ENCODE measurements at places on chromosomes 3 and 15. TPM values are rescaled to one million over a fixed set of nuclear protein-coding genes. Genes with fewer than 3 reads are reported as not detected.

DNA sequence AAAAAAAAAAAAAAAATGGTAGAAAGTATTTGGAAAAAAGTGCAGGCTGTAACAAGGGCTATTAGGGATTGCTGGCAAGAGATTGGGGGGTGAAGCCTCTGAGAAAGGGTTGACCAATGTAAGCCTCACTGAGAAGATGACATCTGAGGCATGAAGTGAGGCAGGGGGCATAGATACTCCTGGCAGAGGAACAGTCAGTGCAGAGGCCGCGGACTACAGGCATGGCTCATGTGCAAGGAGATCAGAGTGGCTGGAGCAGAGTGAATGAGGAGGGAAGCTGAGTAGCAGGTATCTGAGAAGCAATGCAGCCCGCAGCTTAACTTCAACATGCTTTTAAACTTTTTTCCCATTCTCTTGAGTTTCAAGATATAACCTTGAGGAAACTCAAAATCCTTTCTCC, 5.4 kb downstream of the FBXL22 start:
- no peak for DNase-seq

LRTM1 gene
- total RNA-seq: not detected

GRAMD2A gene
- not detected for total RNA-seq

C3orf80 gene
- total RNA-seq: not detected

DNA sequence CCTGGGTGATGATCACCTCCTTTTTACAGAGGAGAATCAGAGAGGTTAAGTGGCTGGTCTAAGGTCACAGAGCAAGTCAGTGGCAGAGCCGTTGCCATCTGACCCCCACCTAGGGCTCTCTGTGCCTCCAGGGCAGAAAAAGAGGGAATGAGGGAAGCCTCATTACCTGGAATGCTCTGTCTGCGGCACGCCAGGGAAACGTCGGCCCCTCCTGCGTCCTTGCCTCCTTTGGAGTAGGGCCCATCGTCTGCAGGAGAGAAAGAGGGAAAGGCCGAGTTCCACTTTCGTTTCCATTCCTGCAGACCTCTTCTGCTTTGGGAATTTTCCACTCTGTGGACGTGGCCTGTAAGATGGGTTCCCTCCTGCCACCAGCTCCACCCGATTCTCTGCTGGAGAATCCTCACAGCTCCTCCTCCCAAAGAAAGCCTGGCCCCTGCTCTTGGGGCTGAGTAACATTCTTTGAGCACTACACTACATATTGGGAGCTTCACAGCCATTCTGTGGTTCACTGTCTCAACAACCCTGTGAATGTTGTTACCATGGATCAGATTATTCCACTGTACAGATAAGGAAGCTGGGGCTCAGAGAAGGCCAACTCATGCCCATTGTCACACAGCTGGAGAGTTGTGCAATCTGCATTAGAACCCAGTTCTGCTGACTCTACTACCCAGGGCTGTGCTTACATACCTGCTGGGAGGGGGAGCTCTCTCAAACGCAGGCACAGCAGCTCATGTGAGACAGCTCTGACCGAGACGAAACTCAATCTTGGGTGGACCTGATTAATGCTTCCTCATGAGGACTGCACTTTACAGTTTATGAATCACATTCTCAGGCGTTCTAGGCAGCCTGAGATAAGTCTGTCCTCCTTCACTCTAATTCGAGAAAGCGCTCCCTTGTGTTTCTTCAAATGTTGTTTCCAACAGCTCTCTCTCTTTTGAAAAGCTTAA, 14.2 kb downstream of the GRIP2 start:
- peak; percentile 76 for DNase-seq

SERINC4 gene
- not detected for total RNA-seq

- no peak for DNase-seq
Measured at GRCh38 chr15:99717161-99718009, 15.9 kb downstream of the LYSMD4 start.

SLC2A2 gene
- 0.26 TPM for total RNA-seq

DNA sequence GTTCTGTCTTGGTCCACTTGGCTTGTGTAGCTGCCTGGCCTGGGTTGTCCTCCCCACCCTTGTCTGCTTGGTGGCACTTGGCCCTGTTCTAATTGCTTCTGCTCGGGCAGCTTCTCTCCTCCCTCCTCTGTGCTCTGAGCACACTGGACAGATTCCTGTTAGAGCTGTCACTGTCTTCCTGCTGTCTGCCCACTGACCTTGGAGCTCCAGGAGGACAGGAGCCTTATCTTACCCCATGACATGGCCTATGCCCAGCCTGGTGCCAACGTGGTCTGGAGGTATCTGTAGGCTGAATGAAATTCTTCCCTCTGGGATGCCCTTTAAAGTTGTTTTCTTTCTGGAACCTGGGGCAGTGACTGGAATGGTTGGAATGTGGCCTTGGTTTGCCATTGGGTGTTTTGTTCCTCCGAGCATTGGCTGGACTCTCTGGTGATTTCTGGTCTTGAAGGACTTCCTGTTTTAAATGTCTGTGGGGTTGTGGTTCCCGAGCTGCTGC, 94.1 kb downstream of the FAM43A start:
- no peak for DNase-seq

Data from gastrocnemius medialis (tissue), 4 donors.